ENCODE measurements at places on chromosomes 1 and 21.

GRCh38 chr21:26909972-26910371 lies 56.9 kb downstream of the ADAMTS5 start:
- no peak for DNase-seq

GRCh38 chr1:186202271-186202764 lies 172.7 kb downstream of the TPR start:
- no peak for DNase-seq

GRCh38 chr1:212664409-212665199 lies 35.0 kb downstream of the BATF3 start:
- no peak for DNase-seq

GRCh38 chr1:14328685-14329084 lies 269.8 kb upstream of the KAZN start:
- DNase-seq = no peak

DNA sequence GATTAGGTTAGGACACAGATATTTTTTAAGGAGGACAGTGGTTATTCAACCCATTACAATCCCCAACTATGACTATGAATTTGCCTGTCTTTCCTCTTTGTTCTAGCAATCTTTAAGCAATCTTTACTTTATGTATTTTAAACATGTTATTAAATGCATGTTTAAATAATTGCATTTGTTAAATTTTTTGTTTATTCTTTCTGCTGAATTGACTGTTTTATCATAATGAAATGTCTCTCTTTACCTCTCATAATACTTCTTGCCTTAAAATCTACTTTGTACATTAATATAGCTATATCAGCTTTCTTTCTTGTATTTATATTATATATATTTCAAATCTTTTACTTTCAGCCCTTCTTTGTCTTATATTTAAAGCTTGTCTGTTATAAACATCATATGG lies 46.1 kb downstream of the CR1L start:
- no peak for DNase-seq

DNA sequence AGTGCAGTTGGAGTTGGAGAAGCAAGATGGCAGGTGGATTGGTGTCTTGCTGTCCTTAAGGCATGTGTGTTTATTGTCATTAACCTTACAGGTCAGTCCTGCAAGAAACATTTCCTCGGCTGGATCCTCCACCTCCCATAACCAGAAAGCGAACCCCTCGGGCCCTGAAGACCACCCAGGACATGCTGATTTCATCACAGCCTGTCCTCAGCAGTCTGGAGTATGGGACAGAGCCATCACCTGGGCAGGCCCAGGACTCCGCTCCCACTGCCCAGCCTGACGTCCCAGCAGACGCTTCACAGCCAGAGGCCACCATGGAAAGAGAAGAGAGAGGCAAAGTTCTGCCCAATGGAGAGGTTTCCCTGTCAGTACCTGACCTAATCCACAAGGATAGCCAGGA lies 1.6 kb downstream of the C1orf226 start:
- no peak for DNase-seq

GRCh38 chr1:229133811-229134210 lies 137.1 kb upstream of the RAB4A start:
- DNase-seq = no peak

DNA sequence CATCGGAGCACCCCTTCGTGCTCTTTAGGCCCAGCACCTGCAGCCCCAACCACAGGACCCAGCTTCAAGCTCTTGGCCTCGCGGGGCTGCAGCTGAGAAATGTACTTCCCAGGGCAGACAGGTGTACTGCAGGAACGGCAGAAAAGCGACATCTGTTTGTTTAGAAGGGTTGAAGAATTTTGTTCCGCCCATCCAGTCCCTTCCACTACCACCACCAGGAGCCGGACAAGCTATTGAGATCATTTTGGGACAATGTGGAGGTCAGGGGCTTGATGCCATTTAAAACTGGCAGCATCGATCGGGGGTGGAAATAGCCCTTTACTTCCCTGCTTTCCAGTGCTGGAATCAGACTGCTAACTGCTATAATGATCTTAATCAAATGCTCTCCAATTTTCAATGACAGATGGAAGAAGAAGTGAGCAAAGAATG lies 1.7 kb downstream of the SERTAD4 start:
- no peak for DNase-seq

- no peak for DNase-seq
These were observed at the start of gene ESRRG for GRCh38 chr1:216723274-216723780. Gene ESRRG (minus strand): TSS chr1:216723429. CDS start chr1:216723299, 130 bp downstream.

- no peak for DNase-seq
These were observed 186.1 kb downstream of the CLEC20A start for GRCh38 chr1:178310685-178311105.

GRCh38 chr1:117093091-117093534 lies 28.4 kb downstream of the TRIM45 start:
- DNase-seq = no peak

DNA sequence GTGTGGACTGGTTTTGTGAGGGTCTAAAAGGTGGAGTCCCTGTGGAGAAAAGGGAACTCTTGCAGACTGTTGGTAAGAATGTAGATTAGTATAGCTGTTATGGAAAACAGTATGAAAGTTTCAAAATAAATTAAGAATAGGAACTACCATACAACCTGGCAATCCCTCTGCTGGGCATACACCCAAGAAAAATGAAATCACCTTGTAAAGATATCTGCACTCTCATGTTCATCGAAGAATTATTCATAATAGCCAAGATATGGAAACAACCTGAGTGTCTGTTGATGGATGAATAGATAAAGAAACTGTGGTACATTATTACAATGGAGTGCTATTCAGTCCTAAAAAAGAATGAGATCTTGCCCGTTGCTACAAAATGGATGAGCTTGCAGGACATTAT lies 109.6 kb downstream of the TBX19 start:
- no peak for DNase-seq

DNA sequence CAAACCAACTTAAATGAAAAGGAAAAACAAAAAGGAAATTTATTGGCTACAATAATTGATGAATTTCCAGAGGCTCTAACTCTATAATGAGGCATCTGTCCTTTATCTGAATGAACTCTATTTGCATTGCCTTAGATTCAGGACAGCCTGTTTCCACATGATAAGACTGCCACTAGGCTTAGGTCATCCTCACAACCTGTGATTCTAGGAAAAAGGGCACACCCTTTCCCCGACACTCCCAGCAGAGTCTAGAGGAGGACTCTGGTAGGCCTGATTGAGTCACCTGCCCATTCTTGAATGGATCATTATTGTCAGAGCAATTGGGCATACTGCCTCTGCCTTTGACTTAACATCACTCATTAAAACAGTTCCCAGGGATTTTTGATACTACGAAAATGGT lies 262.8 kb downstream of the TPR start:
- no peak for DNase-seq

- DNase-seq = no peak
These were observed 165.6 kb downstream of the USP25 start for GRCh38 chr21:15895142-15896106.

- DNase-seq = peak; percentile 85
These were observed 5.6 kb upstream of the FAM131C start for GRCh38 chr1:16078925-16079656.

DNA sequence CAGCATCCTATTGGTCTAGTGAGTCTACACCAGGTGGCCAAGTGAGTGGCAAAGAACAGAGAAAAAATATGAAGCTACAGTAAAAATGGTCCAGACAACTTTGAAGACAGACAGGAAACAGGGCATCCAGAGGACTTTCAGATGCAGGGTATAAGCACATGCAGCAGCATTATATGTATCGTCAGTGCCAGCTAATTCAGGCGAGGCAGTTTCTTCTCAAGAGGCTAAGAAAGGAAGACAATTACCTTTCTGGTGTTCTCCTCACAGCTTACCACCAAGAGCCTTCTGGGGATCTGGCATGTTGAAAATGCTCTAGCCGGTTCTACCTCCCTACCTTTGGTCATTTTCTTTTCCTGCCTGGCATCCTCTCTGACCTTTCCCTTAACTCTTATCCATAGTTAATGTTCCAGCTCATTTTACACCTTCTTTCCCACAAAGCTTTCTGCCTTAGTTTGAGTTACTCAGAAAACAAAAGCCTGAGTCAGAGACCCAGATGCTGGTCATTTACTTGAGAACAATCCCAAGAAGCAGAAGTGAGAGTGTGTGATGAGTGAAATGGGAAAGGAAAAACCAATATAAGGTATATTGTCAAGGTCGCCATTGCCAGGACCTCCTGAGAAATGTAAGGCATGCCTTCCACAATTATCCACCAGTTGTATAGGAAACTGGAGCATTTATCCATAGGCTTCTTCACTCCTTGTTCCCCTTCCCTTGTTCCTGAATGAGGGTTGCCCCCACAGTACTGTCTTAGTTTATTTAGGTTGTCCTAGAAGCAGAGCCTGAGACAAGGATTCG lies 444.1 kb downstream of the PLPP3 start:
- no peak for DNase-seq

DNA sequence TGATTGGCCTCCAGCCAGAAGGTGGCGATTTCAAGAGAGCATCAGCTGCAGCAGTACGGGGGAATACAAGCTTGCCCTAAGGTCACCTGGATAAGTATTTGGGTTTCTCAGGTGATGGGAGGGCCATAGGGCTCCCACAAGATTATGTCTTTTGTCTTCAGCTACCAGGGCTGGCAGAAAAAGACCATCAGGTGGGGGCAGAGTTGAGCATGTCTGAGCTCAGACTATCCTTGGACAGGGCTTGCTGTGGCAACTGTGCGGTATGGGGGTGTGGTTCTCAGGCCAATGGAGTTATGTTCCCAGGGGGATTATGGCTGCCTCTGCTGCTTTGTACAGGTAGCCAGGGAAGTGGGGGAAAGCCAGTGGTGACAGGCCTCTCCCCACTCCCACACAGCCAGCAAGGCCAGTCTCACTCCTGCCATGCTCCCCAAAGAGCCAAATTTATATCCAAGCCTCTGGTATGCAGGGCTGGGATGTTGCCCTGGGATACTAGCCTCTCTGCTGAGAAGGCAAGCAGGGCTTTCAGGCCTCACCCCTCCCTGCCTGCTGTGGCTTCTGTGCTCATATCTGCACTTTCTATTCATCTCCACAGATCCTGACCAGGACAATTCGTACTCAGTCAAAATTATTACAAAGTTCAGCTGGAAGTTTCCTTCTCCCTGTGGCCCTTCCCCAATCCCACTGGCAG lies 26.6 kb upstream of the CD84 start:
- no peak for DNase-seq

- no peak for DNase-seq
These were observed 106.2 kb upstream of the CYYR1 start for GRCh38 chr21:26679284-26679683.

- no peak for DNase-seq
These were observed 51.3 kb upstream of the GFI1 start for GRCh38 chr1:92538048-92538412.

- DNase-seq = no peak
These were observed 47.4 kb upstream of the ENAH start for GRCh38 chr1:225700164-225700821.

GRCh38 chr1:20282533-20282932 lies 8.1 kb upstream of the VWA5B1 start:
- no peak for DNase-seq

DNA sequence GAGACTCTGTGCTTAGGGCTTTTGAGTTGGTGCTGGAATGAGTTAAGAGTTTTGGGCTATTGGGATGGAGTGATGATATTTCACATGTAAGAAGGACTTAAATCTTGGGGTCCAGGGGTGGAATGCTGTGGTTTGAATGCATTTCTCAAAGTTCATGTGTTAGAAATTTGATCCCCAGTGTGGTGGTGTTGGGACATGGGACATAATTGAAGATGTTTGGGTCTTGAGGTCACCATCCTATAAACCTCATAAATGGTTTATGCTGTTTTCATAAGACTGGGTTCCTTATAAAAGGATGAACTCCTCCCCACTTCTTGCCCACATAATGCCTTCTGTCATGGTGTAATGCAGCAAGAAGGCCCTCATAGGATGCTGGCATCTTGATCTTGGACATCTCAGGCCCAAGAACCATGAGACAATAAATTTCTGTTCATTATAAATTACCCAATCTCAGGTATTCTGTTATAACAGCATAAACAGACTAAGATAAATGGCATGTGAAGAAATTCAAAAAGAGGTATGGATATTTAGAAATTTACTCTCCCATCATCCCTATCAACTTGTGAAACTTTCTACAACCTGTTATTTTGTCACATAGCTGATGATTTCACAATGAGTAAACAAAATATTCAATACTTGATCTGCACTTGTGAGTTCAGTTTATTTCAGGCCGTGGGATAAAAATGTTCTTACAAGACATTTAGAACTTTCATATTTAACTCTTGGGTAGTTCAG lies 48.0 kb upstream of the NEK7 start:
- no peak for DNase-seq

DNA sequence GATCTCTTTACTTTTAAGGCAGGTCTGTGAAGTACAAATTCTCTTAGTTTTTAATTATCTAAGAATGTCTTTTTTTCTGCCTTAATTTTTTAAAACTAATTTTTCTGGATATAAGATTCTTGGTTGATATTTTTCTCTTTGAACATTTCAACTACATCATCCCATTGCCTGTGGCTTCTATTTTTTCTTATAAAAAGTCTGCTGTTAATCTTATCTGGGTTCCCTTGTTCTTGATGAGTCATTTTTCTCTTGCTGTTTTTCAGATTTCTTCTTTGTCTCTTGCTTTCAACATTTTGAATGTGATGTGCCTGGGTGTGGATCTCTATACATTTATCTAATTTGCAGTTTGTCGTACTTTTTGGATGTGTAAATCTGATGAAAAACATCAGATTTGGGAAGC lies 525.2 kb upstream of the PBX1 start:
- DNase-seq = no peak

DNA sequence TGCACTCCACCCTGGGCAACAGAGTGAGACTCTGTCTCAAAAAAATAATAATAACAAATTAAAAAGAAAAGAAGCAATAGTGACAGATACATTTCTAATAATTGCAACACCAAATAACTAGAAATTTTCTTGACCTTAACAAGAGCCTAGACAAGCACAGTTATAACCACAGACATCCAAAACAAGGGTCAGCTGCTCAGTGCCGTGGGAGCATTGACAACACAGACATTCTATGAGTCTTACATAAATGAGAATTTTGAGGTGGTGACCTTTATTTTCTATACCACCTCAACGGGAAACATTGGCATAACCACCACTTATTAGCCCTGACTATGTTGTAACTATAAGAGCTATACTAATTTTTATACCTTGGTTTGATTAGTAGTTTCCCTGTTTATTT lies 156.1 kb downstream of the NR5A2 start:
- DNase-seq = no peak

GRCh38 chr1:234009668-234010067 lies 105.2 kb downstream of the SLC35F3 start:
- no peak for DNase-seq

- DNase-seq = no peak
These were observed 43.6 kb downstream of the ACP6 start for GRCh38 chr1:147626739-147627138.

- no peak for DNase-seq
These were observed 48.4 kb downstream of the NEK7 start for GRCh38 chr1:198205016-198205684.

All from activated naive CD8-positive, alpha-beta T cell treated with anti-CD3 and anti-CD28 coated beads, Interleukin-2, amount 10 ng/mL, durations not matched to agents 7 days and 5 days (primary cell).